ENCODE measurements at places on chromosomes 4 and X.

DNA sequence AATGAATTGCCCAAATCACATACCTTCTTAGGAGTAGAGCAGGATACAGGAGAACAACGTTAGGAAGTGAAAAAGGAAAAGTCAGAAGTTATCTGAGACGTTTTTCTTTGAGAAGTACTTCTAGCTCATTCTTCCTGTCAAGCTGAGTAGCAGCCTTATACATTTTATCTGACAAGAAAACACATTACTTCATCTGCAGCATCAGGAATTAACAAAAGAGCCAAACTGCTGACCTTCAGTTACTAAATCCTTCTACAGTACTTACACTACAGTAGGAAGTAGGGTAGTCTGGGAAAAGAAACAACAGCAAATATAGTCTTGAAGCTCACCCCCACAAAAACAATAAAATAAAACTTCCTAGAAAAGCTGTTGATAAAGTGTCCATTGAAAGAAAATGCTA is 57.0 kb downstream of the ATP11C start:
- no peak for DNase-seq

DNA sequence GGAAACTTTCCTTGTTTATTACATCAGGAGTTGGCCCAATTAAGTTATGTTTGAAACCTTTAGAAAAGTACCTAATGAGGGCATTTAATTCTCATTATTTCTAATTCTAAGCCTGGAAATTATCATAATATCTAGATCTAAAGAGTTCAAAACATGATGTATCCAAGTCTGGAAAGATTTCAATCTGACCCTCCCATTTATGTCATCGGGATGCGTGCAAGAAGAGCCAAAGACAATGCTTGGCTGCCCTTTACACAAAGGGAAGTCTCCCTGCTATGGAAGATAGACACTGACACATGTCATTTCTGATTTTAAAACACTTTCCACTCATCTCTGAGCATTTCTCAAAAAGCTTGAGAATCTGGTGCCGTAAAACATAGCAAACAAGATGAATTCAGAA is 222.4 kb downstream of the ANTXR2 start:
- DNase-seq: no peak

- DNase-seq: no peak
These were observed 61.4 kb downstream of the IGFBP7 start for GRCh38 chr4:57048590-57049304.

- DNase-seq: peak; percentile 50
These were observed at the start of gene DCLK2 for GRCh38 chr4:150078041-150078578. DCLK2 (plus strand) TSS chr4:150078445; CDS start chr4:150079028, 583 bp downstream.

GRCh38 chrX:50002067-50002714 is 79.8 kb downstream of the CLCN5 start:
- no peak for DNase-seq

DNA sequence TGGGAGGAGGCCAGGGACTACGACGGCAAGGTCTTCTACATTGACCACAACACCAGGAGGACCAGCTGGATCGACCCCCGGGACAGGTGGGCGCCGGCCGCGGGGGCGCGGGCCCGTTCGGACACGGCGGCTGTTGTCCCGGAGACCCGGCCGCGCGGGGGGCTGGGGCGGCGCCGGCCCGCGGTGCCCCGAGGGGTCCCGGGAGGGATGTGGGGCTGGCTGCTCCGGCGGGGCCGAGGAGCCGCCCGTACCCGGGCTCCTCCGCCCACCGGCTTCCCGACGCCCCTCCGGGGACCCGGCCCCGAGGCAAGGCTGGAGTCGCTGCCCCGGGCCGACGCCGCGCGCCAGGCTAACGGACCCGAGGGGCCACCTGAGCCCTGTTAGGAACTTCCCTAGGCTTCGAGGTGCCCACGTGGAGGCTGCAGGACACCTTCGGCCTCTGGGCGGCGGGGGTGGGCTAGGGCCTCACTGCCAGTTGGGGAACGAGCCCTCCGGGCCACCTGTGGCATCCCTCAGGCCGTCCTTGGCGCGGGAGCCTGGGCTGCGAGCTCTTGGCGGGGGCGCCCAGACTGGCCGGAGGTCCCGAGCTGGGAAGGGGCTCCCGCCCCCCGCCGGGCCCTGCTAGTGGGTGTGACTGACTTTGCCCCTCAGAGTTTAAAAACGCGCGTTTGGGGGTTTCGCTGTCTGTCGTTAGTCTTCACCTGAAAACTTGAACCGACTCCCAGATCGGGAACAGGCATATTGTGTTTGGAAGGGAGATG is 660 bp downstream of the WWC2 start:
- no peak for DNase-seq

DNA sequence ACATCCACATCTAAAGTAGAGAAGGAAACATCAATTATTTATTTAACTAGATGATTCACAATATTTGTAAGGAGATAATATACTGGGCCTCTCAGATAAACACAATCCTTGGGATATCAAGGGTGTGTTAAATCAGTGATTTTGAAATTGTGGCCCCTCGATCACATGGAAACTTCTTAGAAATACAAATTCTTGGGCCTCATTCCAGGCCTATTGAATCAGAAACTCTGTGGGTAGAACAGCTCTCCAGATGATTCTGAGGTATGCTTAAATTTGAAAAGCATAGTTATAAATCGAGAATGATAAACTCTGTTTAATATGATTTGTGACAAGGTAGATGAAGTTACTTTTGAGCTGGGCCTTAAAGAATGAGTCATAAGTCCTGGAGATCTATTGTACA is 64.3 kb upstream of the GPR174 start:
- no peak for DNase-seq

GRCh38 chrX:54921427-54922021 is 900 bp downstream of the TRO start:
- DNase-seq: peak; percentile 71

- no peak for DNase-seq
These were observed 518.8 kb downstream of the RAB28 start for GRCh38 chr4:12965334-12965733.

DNA sequence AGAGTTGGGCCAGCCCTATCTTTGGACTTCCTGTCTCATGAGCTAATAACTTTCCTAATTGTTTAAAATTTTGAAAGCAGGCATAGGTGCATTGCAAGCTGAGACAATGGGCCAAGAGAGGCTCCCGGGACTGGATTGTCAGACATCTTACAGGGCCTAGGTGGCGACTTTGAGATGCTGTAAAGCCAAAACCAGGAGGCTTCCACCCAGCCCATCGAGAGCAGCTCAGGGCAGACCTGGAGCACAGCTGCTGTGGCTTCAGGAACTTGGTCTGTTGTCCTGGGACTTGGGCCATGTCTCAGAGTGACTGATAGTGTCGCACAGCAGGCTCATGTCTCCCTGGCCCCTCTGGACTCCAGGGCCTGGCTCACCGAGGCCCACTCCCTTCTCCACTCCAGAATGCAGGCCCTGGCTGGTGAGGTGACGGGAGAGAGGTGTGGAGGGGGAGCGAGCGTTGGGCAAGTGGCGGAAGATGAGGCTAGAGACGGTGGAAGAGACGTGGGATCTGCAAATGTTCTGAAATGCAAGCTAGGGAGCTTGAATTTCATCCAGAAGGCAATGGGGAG is 24.1 kb upstream of the MTM1 start:
- DNase-seq: no peak

- DNase-seq: no peak
These were observed 106.2 kb downstream of the LNX1 start for GRCh38 chr4:53484911-53485657.

DNA sequence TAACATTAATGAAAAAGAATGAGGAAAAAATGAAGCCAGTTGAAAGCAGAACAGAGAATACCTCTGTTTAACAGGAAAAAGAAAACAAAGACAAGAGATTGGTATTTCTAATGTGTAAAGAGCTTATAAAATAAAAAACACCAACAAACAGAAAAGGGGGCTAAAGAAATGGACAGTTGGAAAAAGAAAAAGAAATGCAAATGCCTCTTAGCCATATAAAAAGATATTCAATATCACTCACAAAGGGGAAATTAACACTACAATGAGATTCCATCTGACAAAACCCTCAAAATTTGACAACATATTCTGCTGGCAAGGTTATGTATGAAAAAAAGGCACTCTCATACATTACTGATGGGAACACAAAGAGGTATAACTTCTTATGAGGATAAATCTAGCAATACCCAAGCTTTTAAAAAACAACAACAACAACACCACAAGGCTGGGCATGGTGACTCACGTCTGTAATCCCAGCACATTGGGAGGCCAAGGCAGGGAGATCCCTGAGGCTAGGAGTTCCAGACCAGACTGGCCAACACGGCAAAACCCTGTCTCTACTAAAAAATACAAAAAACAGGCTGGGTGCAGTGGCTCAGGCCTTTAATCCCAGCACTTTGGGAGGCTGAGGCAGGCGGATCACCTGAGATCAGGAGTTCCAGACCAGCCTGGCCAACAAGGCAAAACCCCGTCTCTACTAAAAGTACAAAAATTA is 75.8 kb downstream of the FRYL start:
- no peak for DNase-seq

DNA sequence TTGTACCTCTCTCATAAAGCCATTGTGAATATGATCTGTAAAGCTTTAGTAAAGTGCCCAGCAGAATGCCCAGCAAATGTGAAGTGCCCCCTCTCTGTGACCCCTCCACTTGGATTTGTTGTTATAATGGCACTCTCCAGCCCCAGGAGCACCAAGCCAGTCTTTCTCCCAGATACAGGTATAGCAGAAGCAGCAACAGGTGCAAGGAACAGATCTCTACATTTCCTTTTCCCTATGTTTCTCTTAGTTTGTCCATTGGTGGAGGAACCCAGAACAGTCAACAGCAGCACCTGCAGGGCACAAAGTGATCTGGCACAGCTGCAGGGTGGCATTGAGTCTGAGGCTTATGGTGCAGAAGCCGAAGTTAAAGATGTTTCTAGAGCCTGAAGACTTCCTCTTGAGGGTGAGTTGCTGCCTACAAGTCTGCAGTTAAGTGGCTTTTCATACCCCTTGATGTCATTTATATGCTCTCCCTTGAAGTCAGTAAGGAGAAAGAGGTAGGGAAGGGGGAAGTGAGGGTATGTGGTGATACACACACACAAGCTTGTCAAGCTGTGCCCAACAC is 16.1 kb upstream of the CXCL3 start:
- DNase-seq: no peak

- no peak for DNase-seq
These were observed 133.7 kb upstream of the CPXCR1 start for GRCh38 chrX:88613338-88613737.

GRCh38 chrX:132216806-132217202 is 2.4 kb downstream of the RAP2C start:
- DNase-seq: no peak

GRCh38 chrX:63551856-63552255 is 200.7 kb upstream of the SPIN4 start:
- no peak for DNase-seq

DNA sequence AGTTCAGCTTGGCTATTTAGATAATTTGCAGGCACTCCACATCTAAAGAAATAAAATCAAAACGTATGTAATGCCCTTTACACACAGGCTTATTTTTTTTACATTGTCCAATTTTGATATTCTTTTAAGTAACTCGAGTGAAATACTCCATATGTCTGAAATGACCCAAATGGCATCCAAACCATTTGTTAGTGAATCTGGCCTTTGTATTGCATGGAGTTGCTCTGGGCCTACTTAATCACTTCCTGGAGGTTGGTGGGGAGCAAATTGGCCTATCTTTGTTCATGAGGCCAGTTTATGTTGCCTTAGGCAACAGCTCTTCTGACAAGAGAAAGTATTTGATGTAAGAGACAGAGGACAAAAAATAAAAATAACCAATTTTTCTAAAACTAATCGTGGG is 47.6 kb upstream of the TMEM131L start:
- no peak for DNase-seq

DNA sequence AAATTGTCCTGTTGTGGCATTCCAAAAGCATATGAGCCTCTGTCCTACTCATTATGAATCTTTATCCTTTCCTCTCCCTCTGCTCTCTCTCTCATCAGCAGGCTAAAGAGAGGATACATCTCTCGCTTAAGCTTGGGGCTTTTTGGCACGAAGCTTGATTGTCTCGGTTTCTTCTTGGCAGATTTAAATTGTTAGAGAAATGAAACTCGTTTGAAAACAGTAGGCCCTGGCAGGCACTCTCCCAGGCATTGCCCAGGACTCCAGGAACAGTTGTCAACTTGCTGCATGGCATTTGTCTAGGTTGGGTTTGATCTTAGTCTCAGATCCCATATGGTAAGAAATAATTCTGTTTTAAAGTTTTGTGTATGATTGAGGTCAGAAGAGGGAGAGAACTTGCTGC is 35.5 kb downstream of the NAA11 start:
- no peak for DNase-seq

- DNase-seq: no peak
These were observed 83.9 kb downstream of the MAMLD1 start for GRCh38 chrX:150446995-150447394.
